ENCODE measurements at places on chromosomes 3 and 15. TPM values are rescaled to one million over a fixed set of nuclear protein-coding genes. Genes with fewer than 3 reads are reported as not detected.

GP9 gene
- not detected for total RNA-seq

DNA sequence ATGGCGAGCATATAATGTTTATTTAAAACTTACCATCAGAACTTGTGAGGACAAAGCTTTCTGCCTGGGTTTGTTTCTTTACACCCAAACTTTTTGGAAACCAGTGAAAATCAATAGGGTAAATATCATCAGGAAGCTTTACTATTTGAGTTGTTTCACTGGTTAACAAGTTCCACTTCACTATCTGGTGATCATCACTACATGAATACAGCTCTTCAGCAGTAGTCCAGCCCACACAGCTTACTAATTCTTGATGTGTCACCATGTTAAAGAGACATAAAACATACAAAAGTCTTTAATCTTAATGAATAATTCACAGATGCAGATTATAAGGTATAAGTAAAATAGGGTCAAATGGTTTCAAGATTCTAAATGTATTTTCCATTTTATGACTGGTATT lies 17.6 kb downstream of the IFT80 start:
- no peak for DNase-seq

GRCh38 chr3:184230603-184231528 lies 1.5 kb downstream of the VWA5B2 start:
- DNase-seq: peak; percentile 65

DNA sequence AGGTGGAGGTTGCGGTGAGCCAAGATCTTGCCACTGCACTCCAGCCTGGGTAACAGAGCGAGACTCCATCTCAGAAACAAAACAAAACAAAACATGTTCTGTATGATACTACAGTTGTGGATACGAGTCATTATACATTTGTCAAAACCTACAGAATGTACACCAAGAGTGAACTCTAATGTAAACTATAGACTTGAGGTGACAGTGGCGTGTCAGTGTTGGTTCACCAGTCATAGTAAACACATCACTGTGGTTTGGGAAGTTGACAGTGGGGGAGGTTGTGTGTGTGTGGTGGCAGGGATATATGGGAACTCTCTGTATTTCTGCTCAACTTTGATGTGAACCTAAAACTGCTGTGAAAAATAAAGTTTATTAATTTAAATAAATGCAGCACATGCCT lies 33.0 kb upstream of the GNB5 start:
- no peak for DNase-seq

DNA sequence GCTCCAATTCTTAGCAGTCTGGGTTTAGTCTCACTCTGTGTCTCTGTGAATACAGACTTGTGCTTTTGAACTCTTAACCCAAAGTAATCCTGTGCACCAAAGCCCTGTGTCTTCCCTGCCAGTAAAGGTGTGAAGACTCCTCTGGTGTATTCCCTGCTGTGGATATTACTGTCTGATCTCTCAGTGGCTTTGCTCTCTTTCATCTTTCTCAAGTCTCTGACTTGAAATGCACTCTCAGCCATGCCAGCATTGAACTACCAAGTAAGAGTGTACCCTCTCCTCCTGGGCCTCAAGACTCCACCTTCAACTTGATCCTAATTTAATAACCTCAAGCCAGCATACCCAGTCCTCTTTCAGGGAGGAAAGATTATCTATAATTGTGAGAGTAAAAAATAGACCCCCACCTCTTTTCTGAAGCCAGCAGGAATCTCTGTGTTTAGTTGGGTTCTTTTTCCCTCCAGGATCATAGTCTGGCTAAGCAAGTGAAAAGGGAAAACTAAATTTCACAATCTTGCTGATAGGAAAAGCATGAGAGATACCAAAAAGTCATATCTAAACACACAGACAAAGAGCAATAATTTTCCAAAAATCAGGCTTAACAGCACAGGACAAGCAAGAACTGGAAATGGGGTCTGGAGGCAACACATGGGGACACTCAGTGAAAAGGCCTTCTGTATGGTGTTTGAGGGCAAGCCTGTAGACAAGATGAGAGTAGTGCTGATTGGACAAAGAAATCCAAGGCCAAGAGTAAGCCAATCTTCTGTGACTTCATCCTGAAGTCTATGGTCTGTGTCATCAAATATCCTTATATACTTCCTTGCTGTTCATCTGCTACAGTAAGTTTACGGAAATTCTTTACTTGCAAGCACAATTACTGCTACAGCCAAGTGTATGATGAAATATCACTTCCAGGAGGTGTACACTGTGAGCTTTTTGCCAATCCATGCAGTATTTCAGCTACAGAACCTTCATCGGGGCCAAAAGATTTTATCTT lies 296.1 kb upstream of the TGFBR2 start:
- no peak for DNase-seq

SUCLG2 gene
- 39.0 TPM for total RNA-seq

- DNase-seq: no peak
Observed at GRCh38 chr15:99090011-99090699, 14.7 kb upstream of the SYNM start.

- DNase-seq: no peak
Observed at GRCh38 chr3:58102976-58103451, 94.8 kb downstream of the FLNB start.

LZTFL1 gene
- total RNA-seq: 13.9 TPM

MUSTN1 gene
- total RNA-seq: not detected

DNA sequence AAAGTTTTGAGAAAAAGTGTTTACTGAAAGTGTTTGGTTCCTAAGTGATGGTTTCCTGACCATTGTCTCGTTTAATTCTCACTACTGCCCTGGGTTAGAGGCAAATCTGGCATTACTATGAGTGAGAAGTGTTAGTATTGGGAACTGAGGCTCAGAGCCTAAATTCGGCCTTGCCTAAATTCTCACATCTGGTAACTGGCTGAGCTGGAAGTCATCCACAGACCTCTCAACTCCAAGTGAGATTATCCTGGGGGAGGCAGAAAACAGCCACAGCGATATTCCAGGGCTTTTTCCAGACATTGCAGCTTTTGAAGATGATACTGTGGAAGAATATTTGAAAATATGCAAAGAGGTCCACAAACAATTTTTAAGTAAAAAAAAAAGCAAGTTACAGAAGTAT lies 85.1 kb upstream of the TRA2B start:
- no peak for DNase-seq

GRCh38 chr15:35107122-35107521 lies 22.0 kb upstream of the NANOGP8 start:
- DNase-seq: no peak

CCDC39 gene
- total RNA-seq: 0.52 TPM

GRCh38 chr3:61796088-61796680 lies 234.8 kb downstream of the PTPRG start:
- no peak for DNase-seq

- DNase-seq: no peak
Observed at GRCh38 chr3:69271098-69271497, 114.8 kb downstream of the FRMD4B start.

FOXL2 gene
- 3.5 TPM for total RNA-seq

DNA sequence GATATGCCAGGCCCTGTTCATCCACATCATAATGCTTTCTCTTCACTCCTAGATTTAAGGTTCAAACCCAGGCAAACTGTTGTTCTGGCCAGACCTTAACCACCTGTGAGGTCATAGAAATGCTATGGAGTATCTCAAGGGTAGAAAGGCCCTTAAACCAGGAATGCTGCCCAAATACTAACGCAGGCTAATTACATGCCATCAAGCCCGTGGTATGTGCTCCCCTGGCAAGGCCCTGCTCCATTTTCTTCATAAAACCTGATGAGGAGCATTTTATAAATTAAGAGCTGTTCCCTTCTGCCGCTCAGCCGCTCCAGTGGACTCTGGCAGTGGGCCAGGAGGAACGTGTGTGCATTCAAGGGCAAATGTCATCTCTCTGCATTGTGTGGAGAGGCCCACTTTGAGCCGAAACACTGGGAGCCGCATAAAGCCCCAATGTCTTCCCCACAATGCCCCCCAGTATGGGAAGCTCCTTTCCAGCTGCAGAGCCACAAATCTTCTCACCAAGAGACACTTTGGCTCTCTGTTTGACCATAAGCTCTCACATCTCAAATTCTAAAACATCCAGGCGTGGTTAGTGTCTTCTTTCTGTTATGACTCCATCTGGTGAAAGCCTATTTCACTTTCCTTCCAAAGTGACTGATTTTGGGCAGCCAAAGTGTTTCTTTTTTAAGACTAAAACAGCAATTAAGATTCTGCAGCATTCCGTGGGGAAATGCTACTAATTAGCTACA lies 210.8 kb upstream of the NR2E3 start:
- DNase-seq: no peak

FBXW12 gene
- total RNA-seq: not detected

PAQR9 gene
- total RNA-seq: 2.3 TPM

DNA sequence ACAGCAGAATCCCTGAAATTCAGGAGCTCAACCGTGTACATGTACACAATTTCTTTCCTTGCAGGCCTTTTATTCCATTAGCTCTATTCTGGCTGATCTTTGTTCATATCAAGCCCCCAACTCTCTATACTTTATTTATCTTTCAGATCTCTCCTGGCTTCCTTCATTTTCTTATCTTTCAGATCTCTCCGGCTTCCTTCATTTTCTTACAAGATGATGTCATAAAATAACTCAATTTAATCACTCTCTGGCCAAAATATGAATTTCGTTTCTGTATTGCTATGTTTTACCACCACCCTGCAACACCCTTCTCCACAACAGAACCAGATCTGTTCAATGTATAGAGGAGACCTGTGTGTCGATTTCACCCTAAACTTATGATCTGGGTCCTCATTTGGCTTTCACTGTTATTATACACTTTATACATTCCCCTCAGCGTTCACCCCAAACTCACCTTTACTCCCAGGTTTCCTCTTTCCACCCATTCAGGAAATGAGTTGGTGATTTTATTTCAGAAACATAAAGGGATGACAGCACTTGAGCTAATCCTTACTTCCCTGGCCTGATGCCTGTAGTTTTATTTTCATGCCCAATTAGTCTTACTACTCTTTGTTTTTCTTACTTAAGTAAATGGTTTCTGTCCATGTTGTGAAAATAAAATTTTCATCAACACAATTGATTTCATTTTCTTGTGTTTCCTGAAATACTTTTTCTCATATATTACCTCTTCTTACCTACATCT lies 195.5 kb downstream of the BCHE start:
- DNase-seq: no peak

- no peak for DNase-seq
Observed at GRCh38 chr15:85578941-85579701, 198.7 kb downstream of the AKAP13 start.

MESP2 gene
- total RNA-seq: 0.16 TPM

- DNase-seq: no peak
Observed at GRCh38 chr15:61083788-61084134, 145.3 kb downstream of the RORA start.

GRCh38 chr15:35842631-35843030 lies 296.7 kb upstream of the DPH6 start:
- no peak for DNase-seq

GRAMD2A gene
- total RNA-seq: 2.8 TPM

DNA sequence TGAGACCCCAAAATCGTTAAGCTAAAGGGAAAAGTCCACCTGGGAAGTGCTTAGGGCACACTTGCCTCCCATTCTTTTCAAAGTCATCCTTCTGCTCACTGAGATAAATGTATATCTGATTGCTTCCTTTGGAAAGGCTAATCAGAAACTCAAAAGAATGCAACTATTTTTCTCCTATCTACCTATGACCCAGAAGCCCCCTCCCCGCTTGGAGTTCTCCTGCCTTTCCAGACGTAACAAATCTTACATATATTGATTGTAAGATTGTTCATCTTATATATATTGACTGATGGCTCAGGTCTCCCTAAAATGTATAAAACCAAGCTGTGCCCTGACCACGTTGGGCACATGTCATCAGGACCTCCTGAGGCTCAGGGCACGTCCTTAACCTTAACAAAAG lies 56.8 kb upstream of the ACAN start:
- no peak for DNase-seq

- no peak for DNase-seq
Observed at GRCh38 chr15:30990036-30990435, 1.4 kb downstream of the MTMR10 start.

PCOLCE2 gene
- 18.6 TPM for total RNA-seq

ATP13A4 gene
- total RNA-seq: not detected

- no peak for DNase-seq
Observed at GRCh38 chr3:74693696-74694393, 79.4 kb upstream of the CNTN3 start.

DNA sequence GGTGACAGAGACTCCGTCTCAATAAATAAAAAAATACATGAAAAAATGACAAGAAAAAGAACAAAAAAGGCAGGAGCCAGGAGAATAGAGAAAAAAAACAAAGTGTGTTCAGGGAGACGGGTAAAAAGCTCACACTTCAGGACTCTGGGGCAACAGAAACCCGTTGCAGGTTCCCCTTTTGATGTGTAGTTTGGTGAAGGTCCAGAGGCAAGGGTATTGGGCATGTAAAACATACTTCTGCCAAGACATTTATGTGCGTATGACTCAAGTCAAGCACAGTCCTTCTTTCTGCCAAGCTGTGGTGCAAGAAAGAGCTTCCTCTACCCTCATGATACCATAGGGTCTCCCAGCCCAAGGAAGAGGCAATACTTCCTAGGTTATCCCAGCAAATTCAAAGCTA lies 33.4 kb upstream of the STRIT1 start:
- no peak for DNase-seq

ROPN1 gene
- total RNA-seq: 0.27 TPM

- DNase-seq: no peak
Observed at GRCh38 chr3:45979378-45979777, 16.2 kb downstream of the FYCO1 start.
